KG1 (cell line): ENCODE measurements at places on chromosomes 5 and 9.

- DNase-seq, result no peak
Measured at GRCh38 chr5:133245191-133246052, 193.6 kb downstream of the HSPA4 start.

DNA sequence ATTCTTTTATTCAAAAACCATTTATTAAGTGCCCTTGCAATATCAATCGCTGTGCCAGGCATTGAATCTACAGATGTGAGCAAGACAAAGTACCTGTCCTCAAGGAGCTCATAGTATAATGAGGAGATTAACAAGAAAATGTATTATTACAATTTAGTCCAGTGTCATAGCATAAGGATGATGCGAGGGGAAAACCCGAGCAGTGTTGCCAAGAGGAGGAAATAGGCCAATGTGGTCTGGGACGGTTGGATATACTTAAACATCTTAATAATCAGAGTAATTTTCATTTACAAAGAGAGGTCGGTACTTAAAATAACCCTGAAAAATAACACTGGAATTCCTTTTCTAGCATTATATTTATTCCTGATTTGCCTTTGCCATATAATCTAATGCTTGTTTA is 18.5 kb downstream of the CD274 start:
- no peak for DNase-seq

- DNase-seq, result no peak
Measured at GRCh38 chr9:129381481-129381957, 203.5 kb upstream of the IER5L start.

- no peak for DNase-seq
Measured at GRCh38 chr5:142087920-142088679, 20.5 kb upstream of the NDFIP1 start.

GRCh38 chr5:172486451-172486850 is 32.1 kb upstream of the SH3PXD2B start:
- DNase-seq, result no peak
